Breast epithelium (tissue), 4 donors: ENCODE measurements at places on chromosomes 1 and 21. TPM values are rescaled to one million over a fixed set of nuclear protein-coding genes. Genes with fewer than 3 reads are reported as not detected.
A peak's percentile ranks its signal among the peaks of the same experiment; 100 is the strongest.

GRCh38 chr1:224525411-224526040, 90.6 kb upstream of the CNIH3 start:
- H3K27me3 ChIP-seq, result no peaks in the 10 kb centered on the region
- no peak overlapping the region for H3K4me3 ChIP-seq
- no peak overlapping the region for H3K27ac ChIP-seq
- H3K4me1 ChIP-seq, result no peaks in the 10 kb centered on the region
- no peaks in the 10 kb centered on the region for H3K36me3 ChIP-seq

DNA sequence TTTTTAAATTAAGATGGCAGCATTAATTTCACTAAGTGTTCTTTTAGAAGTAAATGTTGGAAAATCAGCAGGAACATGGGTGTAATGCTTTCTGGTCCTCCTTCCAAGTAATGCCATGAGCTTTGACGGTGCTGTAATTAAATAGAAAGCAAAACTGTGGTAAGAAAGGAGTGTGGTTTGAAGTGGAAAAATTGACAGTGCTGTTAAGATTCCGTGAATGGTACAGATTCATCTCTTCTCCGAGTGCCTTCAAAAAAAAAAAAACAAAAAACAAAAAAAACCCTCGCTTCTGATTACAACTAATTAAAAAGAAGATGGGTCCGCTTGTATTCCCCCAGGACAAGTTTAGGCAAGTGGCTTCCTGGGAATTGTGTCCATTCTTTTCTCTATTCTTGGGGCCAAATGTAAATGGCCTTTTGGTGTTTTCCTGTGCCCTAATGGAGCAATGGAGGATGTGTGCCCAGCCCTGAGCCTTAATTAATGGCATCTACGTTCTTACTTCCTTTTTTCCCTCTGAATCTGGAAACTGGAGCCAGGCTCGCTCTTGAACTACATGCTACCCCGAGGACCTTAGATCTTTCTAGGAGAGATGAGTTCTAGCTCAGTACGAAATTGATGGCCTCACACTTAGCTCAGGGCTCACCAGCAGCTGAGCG, 5.1 kb downstream of the LMO4 start:
- H3K27me3 ChIP-seq, result no peaks in the 10 kb centered on the region
- peaks cover 9% of the 10 kb centered on the region for H3K4me1 ChIP-seq
- peak overlapping the region; percentile 88 for H3K27ac ChIP-seq
- DNase-seq, result no peak

GRCh38 chr1:182672487-182672836, 11.9 kb downstream of the RGS8 start:
- no peak overlapping the region for H3K4me3 ChIP-seq
- H3K4me1 ChIP-seq, result no peaks in the 10 kb centered on the region
- DNase-seq, result no peak
- H3K27ac ChIP-seq, result no peak overlapping the region
- no peaks in the 10 kb centered on the region for H3K27me3 ChIP-seq

DNA sequence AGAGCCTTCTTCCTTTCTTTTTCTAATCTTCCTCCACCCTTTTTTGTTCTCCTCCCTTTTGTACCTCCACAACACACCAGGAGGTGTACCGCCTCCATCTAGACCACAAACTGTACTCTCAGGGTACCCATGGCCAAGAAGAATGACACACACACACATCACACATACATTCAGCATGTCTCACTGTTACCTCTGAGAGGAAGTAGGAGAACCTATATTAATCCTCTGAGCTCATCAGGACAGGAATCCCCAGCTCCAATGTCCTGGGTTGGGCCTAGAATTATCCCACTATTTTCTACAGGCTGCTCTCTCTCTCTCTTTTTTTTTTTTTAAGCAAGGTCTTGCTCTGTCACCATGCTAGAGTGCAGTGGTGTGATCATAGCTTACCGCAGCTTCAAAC, 36.7 kb downstream of the ATP2B4 start:
- H3K27me3 ChIP-seq, result no peaks in the 10 kb centered on the region
- no peak overlapping the region for H3K4me3 ChIP-seq
- peaks cover 4% of the 10 kb centered on the region for H3K4me1 ChIP-seq
- H3K36me3 ChIP-seq, result no peaks in the 10 kb centered on the region

- no peaks in the 10 kb centered on the region for H3K36me3 ChIP-seq
- no peak overlapping the region for H3K4me3 ChIP-seq
- no peaks in the 10 kb centered on the region for H3K27me3 ChIP-seq
- no peak overlapping the region for H3K27ac ChIP-seq
Measured at GRCh38 chr1:15286452-15286851, 39.4 kb downstream of the FHAD1 start.

- H3K36me3 ChIP-seq, result no peaks in the 10 kb centered on the region
- H3K27ac ChIP-seq, result peak overlapping the region; percentile 98
- H3K4me3 ChIP-seq, result peak overlapping the region; percentile 98
Measured at GRCh38 chr1:100039591-100039990, 69.8 kb downstream of the SLC35A3 start.

DNA sequence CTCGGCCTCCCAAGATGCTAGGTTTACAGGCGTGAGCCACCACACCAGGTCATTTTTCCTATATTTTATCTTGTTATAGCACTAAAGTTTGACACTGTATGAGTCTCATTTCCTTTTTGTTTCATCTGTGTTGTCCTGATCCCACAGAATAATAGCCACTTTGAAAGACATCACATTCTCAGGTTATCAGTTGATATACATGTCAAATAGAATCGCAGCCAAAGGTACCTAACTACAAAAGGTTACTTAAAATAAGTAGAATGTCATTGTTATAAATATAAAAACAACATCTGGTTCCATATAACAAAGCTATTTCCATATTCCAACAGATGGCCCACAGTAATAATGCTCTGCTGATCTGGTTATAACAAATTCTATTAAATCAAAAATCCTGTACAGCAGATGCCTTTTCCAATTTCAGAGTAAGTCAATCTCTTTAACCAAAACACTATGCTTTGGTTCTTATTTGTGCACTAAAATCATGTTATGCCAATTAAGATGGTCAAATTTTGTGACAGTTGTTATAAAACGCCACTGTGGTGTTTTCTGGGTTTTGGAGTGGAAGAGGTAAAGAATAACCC, 6.0 kb downstream of the FOXJ3 start:
- no peak for DNase-seq
- H3K36me3 ChIP-seq, result no peaks in the 10 kb centered on the region
- no peak overlapping the region for H3K4me3 ChIP-seq
- H3K27me3 ChIP-seq, result no peaks in the 10 kb centered on the region
- H3K27ac ChIP-seq, result no peak overlapping the region

GRCh38 chr1:197838836-197839235, 63.6 kb upstream of the DENND1B start:
- no peaks in the 10 kb centered on the region for H3K4me1 ChIP-seq
- H3K4me3 ChIP-seq, result no peak overlapping the region
- no peak overlapping the region for H3K27ac ChIP-seq
- DNase-seq, result no peak

DNA sequence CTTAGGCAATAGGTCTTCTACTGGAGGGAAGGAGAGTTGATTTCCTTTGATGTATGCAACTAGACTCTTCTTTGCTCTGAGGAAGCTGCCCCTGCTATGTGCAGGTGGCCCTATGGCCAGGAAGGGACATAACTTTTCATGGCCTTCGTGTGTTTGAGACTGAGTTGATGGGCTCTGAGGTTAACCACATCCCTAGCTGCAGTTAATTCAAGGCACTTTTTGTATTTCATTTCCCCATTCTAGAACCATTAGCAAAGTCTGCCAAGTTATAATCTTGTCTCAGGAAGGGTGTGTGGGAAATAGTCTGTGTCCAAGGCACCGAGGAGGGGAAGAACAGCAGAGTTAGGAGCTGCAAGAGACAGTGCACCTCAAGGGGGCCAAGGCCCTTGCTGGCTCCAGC, 2.5 kb downstream of the FCRL4 start:
- H3K27ac ChIP-seq, result no peak overlapping the region
- no peaks in the 10 kb centered on the region for H3K27me3 ChIP-seq
- no peaks in the 10 kb centered on the region for H3K4me1 ChIP-seq
- DNase-seq, result no peak

The DESI2 gene
- 31.1 TPM for total RNA-seq

The PTPN22 gene
- total RNA-seq, result 3.4 TPM

The PCSK9 gene
- 0.16 TPM for total RNA-seq
